Vagina (tissue), 2 donors: ENCODE measurements at places on chromosomes 3 and 15.

DNA sequence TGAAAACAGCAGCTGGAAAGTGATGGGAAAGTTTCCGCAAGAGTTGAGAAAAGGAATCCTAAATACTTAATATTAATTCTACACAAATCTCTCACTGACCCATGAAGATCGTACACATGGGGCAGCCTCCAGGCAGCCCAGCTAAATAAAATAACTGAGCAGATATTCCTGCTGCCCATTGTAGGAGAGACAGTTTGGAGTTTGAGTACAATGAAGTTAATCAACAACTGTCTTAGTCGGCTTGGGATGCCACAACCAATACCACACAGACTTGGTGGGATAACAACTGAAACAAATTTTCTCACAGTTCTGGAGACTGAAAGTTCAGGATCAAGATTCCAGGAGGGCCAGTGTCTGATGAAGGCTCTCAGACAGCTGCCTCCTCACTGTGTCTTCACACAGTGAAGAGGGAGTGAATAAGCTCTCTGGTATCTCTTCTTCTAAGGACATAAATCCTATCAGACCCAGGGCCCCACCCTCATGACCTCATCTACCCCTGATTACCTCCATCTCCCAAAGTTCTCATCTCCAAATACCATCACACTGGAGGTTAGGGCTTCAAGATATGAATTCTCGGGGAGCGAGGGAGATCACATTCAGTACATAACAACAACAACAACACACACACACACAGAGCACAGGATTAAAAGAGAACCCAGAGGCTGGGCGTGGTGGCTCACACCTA, 9.7 kb downstream of the TRPM7 start:
- DNase-seq: no peak

GRCh38 chr3:16200411-16200810, 25.9 kb downstream of the GALNT15 start:
- no peak for DNase-seq

- DNase-seq: no peak
Observed at GRCh38 chr15:74780523-74781430, 1.1 kb upstream of the CSK start.

DNA sequence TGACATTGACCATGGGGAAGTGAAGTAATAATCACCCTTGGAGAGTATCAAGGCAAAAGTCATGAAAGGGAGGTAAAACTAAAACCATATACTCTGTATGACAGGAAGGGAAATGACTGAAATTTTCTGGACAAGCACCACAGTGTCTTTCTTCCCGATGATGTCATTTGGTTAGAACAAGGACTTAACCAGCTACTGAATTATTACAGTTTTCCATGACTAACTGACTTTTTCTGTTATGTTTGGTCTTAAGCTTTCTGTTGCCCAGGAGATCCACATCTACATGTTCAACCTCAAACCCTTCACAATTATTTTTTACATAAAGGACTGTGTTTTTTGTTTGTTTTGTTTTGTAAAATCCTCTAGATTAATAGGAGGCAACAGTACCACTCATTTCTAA, 191.9 kb upstream of the IL12A start:
- no peak for DNase-seq

- no peak for DNase-seq
Observed at GRCh38 chr3:182027366-182027765, 315.6 kb downstream of the SOX2 start.

DNA sequence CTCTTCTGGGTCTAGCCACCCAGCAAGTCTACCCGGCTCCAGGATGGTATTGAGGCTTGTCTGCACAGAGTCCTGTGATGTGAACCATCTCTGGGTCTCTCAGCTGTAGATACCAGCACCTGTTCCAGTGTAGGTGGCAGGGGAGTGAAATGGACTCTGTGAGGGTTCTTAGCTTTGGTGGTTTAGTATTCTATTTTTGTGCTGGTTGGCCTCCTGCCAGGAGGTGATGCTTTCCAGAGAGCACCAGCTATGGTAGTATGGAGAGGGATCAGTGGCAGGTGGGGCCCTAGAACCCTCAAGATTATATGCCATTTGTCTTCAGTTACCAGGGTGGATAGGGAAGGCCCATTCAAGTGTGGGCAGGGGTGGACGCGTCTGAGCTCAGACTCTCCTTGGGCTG, 283.4 kb upstream of the LYSMD4 start:
- DNase-seq: no peak
